ENCODE measurements at places on chromosomes 7 and 10. TPM values are rescaled to one million over a fixed set of nuclear protein-coding genes. Genes with fewer than 3 reads are reported as not detected.

The CALHM1 gene
- total RNA-seq = not detected

The COBL gene
- not detected for total RNA-seq

The GSTO2 gene
- total RNA-seq = 1.6 TPM

The TDRD1 gene
- 0.20 TPM for total RNA-seq

The MNX1 gene
- 0.12 TPM for total RNA-seq

The KMT2E gene
- total RNA-seq = 122 TPM

The ELMO1 gene
- 167 TPM for total RNA-seq

The EIF5AL1 gene
- 0.16 TPM for total RNA-seq

The ANKRD1 gene
- total RNA-seq = not detected

The AKR1C3 gene
- 1.5 TPM for total RNA-seq

The KCP gene
- total RNA-seq = 0.16 TPM

The ACTL6B gene
- total RNA-seq = not detected

The AKR1D1 gene
- not detected for total RNA-seq

The PDE6C gene
- total RNA-seq = not detected

The GHRHR gene
- total RNA-seq = not detected

GRCh38 chr10:126391192-126391885, 3.1 kb upstream of the ADAM12 start:
- DNase-seq = no peak

GRCh38 chr7:25633426-25634036, 405.2 kb upstream of the NPVF start:
- DNase-seq = no peak

DNA sequence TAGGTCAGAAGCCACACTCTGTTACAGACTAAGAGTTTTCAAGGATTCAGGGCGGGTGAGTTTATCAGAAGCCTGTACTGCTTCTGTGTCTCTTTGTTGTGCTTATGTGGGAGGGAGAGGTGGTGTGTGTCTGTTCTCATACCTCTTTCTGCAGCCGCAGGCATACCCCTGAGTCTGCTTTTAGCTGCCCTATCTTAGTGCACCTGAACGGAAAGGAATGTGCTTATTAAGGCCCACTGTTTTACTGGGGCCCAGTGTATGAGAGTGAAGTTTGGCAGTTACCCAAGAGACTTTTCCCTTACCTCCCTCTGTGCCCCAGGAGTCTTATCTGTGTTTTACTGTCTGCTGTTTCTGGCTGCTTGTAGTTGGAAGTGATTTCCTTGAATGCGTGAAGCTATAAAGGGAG, 104.3 kb downstream of the TYW1 start:
- DNase-seq = no peak

GRCh38 chr10:29746080-29746797, 111.5 kb upstream of the SVIL start:
- DNase-seq = no peak

- DNase-seq = no peak
These were observed 15.5 kb upstream of the TSPAN12 start for GRCh38 chr7:120873401-120873800.

DNA sequence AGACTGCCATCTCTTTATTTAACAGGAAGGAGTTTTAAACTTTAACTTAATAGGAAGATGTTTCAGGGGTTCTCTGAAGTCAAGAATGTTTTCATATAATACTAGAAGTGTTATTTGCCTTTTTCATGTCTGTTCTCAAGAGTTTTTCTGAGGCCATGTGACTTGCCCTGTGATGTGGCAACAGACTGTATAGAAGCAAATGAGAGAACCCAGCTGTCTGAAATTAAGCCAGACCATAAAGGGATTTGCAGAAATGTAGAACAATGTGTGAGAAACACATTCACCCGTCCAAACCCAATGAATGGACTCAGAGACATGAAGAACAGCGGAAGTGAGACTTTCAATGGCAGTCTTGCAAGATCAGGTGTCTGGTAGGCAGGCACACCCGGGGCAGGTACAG, 23.8 kb downstream of the MAPK8 start:
- DNase-seq = no peak

DNA sequence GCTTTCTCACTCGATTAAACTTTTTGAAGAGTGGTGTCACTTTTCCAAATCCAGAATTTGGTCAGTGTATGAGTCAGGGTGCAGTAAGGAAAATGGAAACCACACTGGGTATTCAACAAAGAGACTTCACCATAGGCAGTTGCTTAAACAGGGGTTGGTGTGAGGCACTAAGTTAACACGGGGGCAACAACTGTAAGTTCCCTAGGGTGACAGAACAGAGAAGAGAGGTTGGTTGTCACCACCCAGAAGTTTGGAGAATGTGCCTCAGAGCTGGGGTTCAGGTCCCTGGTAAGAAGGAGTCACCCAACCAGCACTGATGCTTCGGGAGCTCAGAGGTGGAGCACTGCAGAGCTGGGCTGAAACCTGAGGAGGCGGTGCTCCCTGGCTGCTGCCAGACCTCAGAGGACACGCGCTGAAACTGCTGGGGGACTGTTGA, 170.4 kb downstream of the ARID5B start:
- no peak for DNase-seq

DNA sequence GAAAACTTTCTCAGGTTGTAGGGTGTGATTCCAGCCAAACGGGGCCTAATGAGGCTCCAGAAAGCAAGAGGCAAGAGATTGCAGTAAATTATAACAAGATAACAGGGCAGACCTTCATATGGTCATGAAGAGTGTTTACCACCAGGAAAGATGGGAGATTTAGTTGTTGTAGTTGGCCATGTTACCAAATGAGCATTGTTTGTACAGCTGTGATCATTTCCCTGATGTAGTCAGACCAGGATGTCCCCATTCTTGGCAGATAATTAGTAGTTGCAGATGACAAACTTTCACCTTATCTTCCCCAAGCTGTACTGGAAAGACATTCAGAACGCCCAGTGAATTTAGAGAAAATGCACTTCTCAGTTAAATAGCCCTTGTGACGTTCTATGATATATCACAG, 630.8 kb downstream of the ANKRD7 start:
- no peak for DNase-seq

GRCh38 chr10:69662173-69662877, 32.3 kb downstream of the FAM241B start:
- no peak for DNase-seq

- DNase-seq = no peak
These were observed 11.8 kb downstream of the TFEC start for GRCh38 chr7:116018731-116019130.

DNA sequence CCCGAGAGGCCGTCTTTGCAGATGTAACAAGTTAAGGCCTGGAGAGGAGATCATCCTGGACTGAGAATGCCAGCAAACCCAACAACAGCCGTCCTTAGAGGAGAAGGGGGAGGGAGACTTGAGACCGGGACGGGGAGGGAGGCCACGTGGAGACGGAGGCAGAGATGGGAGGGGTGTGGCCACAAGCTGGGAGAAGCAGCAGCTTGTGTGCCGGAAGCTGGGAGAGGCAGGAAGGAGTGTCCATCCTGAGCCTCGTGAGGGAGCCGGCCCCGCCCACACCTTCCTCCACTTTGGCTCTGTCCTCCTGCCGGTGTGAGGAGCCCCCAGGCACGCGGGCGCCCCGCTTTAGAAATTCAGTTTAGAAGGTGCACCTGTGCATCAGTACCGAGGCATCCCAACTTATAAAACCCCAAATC, 95.7 kb downstream of the DNAJB6 start:
- DNase-seq = no peak

GRCh38 chr10:18008986-18009385, 57.3 kb downstream of the SLC39A12 start:
- no peak for DNase-seq

DNA sequence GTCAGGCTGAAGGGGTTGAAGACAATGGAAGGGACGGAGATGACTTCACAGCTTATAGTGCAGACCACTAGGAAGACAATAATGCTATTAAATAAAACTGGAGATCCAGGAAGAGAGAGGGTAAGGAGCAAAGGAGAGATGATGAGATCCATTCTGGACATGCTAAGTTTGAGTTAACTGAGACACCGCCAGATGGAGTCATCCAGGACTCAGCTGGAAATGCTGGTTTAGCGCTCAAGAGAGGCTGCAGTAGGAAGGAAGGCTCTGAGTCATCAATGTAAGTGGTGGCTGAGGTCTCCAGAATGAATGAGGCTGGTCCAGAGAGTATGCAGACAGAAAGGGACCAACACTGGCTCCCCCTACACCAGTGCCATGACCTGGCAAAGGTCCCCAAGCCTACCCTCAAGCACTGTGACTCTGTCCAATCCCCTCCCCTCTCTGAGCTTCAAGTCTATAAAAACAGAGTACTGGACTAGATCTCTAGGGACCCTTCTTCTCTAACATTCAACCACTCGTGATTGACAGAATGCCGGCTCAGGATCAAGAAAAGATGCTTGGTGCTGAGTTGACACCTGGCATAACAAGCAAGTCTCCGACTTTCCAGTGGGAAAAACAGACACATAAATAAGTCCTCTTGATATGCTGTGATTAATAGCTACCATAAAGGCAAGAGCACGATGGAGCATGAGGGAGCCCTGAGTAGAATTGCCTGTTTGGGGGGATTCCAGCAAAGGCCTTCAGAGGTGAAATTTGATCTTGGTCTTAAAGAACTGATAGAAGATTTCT, 8.9 kb downstream of the GFRA1 start:
- no peak for DNase-seq

GRCh38 chr7:11026452-11027359, 53.0 kb downstream of the PHF14 start:
- DNase-seq = no peak

DNA sequence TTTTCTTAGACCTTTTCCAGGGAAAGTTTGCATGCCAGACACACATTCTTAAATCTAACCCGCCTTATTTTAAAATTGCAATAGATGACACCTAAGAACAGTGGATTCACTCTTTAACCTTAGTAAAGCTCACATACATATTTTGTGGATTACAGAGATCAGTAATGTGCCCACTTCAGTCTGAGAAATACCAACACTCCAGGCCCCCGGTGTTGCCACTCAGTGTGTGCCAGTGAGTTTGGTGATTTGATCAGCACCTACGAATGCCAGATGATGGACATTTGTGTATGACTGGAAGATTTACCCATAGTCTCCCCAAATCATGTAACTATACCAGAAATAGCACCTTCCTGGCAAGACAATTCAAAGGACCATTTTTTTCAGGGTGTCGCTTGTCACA, 2.6 kb downstream of the LRRN3 start:
- no peak for DNase-seq

DNA sequence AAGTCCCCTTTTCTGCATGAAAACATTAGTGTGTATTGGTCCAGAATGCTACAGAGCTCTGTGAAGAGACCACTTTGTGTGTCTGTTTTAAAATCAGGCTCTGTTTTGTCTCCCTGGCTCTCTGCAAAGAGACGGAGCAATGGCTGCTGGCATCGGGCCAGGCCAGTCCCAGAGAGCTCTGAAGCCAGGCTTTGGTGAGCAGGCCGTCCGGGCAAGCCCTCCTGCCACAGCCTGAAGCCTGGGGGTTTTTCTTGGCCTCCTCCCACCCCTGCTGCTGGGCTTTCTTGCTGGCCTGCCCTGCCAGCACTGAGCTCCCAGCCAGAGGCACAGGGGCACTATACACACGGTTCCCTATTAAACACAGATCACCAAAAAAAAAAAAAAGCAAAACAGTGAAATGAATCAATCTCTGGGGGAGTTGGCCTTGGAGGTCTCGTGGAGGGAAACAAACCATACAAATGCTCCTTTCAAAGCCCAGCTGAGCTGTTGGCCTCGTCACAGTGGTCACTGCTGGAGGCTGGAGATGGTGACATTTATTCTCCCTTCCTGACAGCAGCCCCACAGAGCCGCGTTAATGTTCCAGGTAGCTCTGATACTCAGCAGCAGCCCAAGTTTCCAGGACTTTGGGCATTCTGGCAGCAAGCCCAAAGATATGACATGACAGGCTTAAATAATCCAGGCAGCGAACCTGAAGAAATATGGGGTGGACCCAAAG, 237.2 kb downstream of the TCF7L2 start:
- no peak for DNase-seq

DNA sequence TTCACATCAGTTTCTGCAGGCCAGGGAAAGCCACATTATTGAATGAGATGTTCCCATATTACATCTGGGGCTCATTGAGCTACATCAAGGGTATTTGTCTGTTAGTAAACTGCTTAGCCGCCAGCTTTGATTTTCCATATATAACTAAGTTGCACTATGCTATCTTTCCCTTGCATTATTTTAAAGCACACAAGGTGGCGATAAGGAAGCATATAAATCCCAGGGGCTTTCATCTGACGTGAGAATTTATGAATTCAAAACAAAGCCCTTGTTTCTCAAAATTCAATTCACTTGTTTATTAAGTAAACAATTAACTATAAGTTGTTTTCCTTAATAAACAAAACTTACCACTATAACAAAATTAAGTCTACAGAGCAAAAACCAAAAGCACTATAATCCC, 334.1 kb upstream of the TPK1 start:
- DNase-seq = no peak

GRCh38 chr7:24510759-24511158, 62.5 kb upstream of the PALS2 start:
- DNase-seq = no peak

DNA sequence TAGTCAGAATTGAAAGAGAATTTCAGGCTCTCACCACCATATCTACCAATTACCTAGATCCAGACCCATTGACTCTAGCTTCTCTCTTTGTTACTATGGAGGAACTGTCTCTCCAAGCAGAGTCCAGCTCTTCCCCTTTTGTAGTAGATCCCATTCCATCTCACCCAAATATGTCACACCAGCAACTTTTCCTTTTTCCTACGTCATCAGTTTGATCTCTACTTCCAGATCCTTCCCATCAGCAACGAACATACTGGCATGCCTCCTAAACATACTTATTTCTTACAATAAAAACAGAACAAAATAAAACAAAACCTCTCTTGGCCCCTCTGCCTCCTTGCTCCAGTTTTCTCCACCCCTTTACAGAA, 5.9 kb upstream of the CALU start:
- no peak for DNase-seq

DNA sequence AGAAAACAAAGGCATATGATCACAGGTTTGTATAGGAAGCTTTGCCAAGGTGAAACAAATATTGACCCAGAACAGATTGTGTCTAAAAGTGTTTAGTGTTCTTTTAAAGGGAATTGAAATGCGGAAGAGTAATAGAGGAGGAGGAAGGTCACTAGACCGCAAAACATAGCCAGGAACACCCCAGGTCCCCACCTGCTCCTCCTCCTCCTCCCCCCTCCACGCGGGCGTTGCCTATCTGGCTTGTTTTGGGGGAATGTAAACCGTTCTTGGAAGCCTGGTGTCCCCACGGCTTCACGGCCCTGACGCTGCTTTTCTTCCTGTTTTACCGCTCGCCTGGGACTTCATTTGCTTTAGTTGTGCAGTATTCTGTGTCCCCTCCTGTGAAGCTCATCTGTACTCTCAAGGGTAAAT, 81.0 kb upstream of the PFKP start:
- no peak for DNase-seq

DNA sequence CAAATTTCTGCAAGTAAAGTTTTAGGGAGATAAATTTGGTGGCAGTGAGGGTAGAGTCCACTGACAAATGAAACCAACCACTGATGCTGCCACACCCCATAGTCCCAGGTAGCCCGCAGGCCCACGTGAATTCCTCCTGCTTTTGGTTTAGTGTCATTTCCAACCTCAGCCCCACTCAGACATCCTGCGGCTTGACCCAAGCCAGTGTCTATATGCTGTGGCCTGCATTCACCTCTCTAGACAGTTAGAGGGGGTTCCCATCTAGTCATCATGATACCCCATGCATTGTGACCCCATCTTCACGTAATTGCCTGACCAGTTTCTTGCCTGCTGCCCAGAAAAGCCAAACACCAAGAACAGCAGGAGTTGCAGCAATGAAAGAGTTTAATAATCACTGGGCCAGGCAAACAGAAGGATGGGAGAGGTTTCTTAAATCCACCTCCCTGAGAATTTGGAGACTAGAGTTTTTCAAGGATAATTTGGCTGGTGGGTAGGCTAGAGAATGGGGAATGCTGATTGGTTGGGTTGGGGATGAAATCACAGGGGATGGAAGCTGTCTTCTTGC, 332.0 kb upstream of the GALNT17 start:
- DNase-seq = no peak

- no peak for DNase-seq
These were observed 197.3 kb downstream of the PPP1R9A start for GRCh38 chr7:95104739-95105138.

All from activated naive CD4-positive, alpha-beta T cell treated with anti-CD3 and anti-CD28 coated beads, Interleukin-2, amount 50 U/mL, for 72 hours (primary cell).